Mesangial cell (primary cell): ENCODE measurements at places on chromosomes 13 and 19. TPM values are rescaled to one million over a fixed set of nuclear protein-coding genes. Genes with fewer than 3 reads are reported as not detected.

Gene CD33
- total RNA-seq = not detected in 2 replicates

Gene SPACA4
- not detected in 2 replicates for total RNA-seq

Gene SLC10A2
- not detected in 2 replicates for total RNA-seq

Gene C3
- 0.49 and 10.9 TPM in 2 replicates for total RNA-seq

Gene RPS28
- 361 and 456 TPM in 2 replicates for total RNA-seq

Gene UQCRFS1
- 55.1 and 60.8 TPM in 2 replicates for total RNA-seq

Gene TNNI3
- total RNA-seq = 1.9 TPM in 1 of 2 replicates, not detected in the other

Gene ZSCAN4
- not detected in 2 replicates for total RNA-seq

Gene UBE2L5
- total RNA-seq = not detected in 2 replicates

Gene TMEM59L
- total RNA-seq = 0.16 and 1.3 TPM in 2 replicates

Gene SULT2A1
- total RNA-seq = not detected in 2 replicates

Gene NLRP4
- total RNA-seq = not detected in 2 replicates

Gene IL4I1
- total RNA-seq = 2.3 and 4.4 TPM in 2 replicates

Gene SHC2
- total RNA-seq = 0.16 and 3.4 TPM in 2 replicates

Gene ZNF607
- 1.1 and 3.0 TPM in 2 replicates for total RNA-seq

Gene ADGRE2
- total RNA-seq = 0.51 TPM in 1 of 2 replicates, not detected in the other

Gene ZNF555
- 3.1 and 5.3 TPM in 2 replicates for total RNA-seq

Gene ZNF737
- 8.7 and 9.3 TPM in 2 replicates for total RNA-seq

Gene CGB1
- 3.7 TPM in 1 of 2 replicates, not detected in the other for total RNA-seq

Gene ZNF439
- total RNA-seq = 1.0 and 1.6 TPM in 2 replicates

Gene CAMSAP3
- 2.3 and 3.8 TPM in 2 replicates for total RNA-seq

Gene ZNF700
- 2.9 and 4.6 TPM in 2 replicates for total RNA-seq

Gene ZIC2
- total RNA-seq = not detected in 2 replicates

Gene ZNF780A
- total RNA-seq = 5.5 and 5.6 TPM in 2 replicates

Gene SH3GL1
- total RNA-seq = 99.9 and 101 TPM in 2 replicates

Gene TMEM272
- not detected in 2 replicates for total RNA-seq

Gene SYNE4
- total RNA-seq = 0.81 and 3.4 TPM in 2 replicates

Gene RCBTB2
- 3.6 and 12.4 TPM in 2 replicates for total RNA-seq

Gene ASPDH
- total RNA-seq = not detected in 2 replicates

Gene TEX26
- not detected in 2 replicates for total RNA-seq

Gene ZNF613
- 1.6 and 2.9 TPM in 2 replicates for total RNA-seq

Gene ZNF99
- not detected in 2 replicates for total RNA-seq

Gene INAFM1
- total RNA-seq = 5.2 and 12.4 TPM in 2 replicates

Gene ADGRE3
- not detected in 2 replicates for total RNA-seq

Gene SYMPK
- 45.0 and 54.6 TPM in 2 replicates for total RNA-seq

Gene FBXO17
- total RNA-seq = 22.5 and 53.4 TPM in 2 replicates

Gene KCNC3
- total RNA-seq = 0.16 and 2.3 TPM in 2 replicates

Gene PLIN3
- 234 and 242 TPM in 2 replicates for total RNA-seq

Gene DPRX
- not detected in 2 replicates for total RNA-seq

Gene CASP14
- not detected in 2 replicates for total RNA-seq

Gene ZNF69
- total RNA-seq = 8.0 and 8.6 TPM in 2 replicates

Gene PSG6
- total RNA-seq = not detected in 2 replicates

Gene ZFP30
- 3.9 and 10.4 TPM in 2 replicates for total RNA-seq

Gene ZNF536
- total RNA-seq = 0.33 and 0.38 TPM in 2 replicates

Gene CEACAM8
- not detected in 2 replicates for total RNA-seq

Gene METTL21C
- total RNA-seq = not detected in 2 replicates

Gene GAPDHS
- not detected in 2 replicates for total RNA-seq
